SHP77 (cell line): ENCODE measurements at places on chromosomes 12 and 14.

- DNase-seq: no peak
These were observed 54.2 kb downstream of the LRRC74A start for GRCh38 chr14:76880449-76880848.

DNA sequence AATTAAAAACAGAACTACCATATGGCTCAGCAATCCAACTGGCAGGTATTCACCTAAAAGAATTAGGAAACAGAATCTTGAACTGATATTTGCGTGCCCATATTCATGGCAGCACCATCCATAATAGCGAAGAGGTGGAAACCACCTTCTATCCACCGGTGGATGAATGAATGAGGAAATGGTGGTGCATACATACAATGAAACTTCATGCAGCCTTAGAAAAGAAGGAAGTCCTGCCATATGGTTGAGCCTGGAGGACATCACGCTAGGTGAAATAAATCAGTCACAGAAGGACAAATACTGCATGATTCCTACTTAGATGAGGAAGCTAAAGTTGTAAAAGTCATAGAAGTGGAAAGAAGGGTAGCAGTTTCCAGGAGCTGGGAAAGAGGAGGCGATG is 6.6 kb downstream of the TCL1A start:
- DNase-seq: no peak

DNA sequence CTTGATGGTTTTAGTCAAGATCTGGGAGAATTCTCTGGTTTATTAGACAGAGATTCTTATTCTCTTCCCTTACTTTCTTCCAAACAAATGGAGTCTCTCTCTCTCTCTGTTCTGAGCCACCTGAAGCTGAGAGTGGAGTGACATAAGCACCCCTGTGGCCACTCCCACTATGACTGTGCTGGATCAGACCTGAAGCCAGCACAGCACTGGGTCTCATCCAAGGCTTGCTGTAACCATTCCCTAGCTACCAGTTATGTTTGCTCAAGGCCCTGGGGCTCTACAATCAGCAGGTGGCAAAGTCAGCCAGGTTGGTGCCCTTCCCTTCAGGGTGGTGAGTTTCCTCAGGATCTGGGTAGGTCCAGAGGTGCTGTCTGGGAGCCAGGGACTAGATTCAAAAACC is 568.5 kb downstream of the AACS start:
- no peak for DNase-seq

GRCh38 chr14:104530646-104531045 is 48.9 kb upstream of the C14orf180 start:
- no peak for DNase-seq

DNA sequence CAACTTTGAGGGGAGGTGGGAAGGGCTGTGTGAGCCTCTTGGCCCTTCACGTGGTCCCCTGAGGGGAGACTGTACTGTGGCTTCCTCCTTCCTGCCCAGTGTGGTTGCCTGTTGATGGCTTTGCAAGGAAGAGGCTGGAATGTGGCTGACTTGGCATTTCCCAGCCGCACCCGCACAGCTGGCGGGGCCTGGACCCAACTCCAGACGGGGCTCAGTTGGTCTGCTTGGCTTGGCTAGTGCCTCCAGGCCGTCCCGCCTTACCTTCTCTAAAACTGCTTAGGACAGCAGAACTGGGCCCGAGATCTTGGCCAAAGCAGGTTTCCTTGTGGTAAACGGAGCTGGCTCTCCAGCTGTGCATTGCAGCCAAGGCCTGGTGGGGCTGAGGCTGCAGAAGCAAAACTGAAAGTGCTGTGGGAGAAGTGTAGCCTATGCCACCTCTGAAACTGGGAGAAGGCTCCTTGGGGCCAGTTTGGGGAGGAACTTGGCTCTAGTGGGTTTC is 139.5 kb downstream of the SMOC1 start:
- no peak for DNase-seq

DNA sequence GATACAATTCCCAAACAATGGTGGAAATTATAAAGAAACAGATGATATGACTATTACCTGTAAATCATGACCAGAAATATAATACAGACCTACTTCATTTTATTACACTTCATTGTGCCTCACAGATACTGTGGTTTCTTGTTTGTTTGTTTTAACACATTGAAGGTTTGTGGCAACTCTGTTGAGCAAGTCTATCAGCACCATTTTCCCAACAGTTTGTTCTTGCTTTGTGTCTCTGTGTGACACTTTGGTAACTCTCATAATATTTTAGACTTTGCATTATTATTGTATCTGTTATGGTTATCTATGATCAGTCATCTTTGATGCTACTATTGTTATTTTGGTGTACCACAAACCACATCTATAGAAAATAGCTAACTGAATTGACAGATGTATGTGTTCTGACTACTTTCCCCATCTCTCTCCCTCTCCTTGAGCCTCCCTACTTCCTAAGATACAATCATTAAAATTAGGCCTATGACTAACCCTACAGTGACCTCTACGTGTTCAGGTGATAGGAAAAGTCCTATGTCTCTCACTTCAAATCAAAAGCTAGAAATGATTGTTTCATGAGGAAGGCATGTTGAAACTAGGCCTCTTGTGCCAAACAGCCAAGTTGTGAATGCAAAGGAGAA is 49.1 kb downstream of the FBXO33 start:
- DNase-seq: no peak

DNA sequence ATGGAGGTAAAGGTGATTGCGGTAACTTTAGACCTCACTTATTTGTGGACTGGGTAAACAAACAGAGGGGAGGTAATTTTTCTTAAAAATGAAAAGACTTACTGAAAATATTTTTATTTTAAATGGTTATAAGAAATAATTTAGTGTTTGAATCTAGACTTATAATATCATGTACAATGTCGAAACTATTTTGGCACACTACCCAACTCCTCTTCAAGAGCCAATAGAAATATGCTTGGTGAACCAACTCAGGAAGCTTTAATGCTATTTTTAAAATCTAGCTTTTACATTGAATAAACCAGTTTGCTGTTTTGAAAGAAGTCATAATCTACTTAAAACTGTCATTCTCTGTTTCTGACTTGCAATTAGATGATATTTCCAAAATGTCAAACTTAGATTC is 175.8 kb upstream of the NPAS3 start:
- no peak for DNase-seq

DNA sequence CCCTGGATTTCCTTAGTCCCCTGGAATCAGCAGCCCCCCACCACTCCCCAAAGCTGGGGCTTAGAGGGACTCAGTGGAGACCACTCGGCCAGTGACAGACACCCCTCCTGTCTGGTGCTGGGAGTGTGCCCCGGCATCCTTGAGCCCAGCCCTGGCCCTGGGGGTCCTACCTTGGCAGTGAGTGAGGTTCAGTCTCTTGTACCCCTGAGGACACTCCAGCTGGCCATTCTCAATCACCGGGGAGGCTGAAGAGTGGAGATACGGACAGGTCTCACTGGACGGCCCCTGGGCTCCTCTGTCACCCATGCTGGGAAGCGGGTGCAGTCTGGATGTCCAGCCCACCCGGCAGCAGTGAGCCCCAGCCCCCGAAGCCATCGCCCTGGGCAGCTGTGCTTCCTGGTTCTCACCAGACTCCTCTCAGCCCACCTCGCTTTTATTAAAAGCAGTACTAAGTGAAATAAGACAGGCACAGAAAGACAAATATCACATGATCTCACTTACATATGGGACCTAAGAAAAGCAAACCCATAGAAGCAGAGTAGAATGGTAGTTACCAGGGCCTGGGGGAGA is 42.3 kb downstream of the ISCA2 start:
- DNase-seq: no peak

DNA sequence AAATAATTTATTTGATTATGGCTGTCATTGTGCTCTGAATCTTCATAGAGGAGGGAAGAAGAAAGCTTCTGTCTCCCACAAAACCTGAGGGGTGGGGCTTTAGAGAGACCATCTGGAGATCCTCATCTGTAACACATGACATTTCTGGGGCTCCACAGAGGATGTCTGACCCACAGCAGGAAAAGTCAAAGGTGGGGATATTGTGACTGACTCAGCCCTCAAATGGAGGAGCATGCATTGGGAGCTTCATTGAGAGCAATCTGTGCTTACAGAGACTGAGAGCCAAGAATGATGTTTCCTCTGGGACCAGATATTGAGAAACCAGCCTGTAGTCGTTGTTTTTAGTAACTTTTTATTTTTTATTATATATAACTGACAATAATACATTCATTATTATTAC is 158.7 kb downstream of the SYT1 start:
- no peak for DNase-seq

- DNase-seq: no peak
These were observed 334.4 kb downstream of the ADGRD1 start for GRCh38 chr12:131287938-131288764.

DNA sequence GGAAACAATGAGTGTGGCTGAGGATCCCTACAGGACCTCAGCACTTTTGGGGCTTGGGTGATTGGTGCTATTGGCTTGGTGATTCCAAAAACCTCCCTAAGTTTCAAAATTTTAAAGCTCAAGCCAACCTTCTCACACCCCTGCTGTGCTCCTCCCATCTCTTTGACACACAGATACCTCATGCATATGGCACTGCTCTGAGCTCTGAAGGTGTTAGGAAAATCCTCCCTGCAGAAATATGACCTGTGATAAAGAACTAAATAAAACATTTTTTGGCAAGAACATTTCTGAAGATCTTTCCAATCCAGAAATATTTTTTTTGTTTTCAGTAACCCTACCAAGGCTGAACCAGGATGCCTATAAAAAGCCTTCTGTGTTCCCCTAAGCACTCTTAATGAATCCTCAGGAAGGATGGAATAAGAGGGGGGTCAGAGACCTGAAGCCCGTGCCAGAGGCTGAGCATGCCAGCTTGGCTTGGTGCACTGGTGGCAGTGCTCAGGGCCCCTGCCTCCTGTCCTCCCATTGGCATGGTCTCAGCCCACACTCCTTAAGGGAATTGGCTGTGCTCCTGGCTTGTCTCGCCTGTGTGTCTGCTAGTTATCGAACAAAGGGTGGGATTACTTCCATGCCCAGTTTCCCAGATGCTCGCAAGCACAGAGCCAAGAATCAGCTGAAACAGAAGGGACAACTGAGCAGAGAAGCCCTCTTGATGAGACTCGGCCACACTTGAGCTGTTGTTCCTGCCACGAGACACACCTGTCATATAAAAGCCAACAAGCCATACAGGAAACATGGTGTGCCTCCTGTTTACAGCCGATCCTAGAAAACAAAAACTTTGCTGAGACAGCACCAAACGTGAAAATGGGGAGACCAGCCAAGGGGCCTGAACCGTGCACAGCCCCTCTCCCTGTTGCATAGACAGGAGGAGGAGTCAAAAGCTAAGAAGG is 132.7 kb upstream of the EEA1 start:
- DNase-seq: no peak

DNA sequence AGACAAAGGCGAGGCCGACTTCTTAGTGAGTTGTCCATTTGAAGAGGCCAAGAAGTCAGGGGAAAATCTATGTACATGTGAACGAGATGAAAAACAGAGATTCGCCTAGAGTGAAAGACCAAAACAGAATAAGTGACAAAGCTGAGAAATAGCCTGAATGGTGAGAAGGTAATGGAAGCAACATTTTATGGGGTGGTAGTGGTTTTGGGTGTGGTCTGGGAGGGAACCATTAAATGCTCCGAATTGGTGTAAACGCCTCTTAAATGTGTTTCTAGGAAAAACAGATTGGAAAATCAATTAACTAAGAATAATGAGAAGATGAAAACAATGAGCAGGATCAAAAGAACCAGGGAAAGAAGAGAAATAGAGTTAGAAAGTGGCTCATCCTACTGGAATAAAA is 83.8 kb upstream of the MANSC4 start:
- DNase-seq: no peak

- no peak for DNase-seq
These were observed 64.5 kb downstream of the CAND1 start for GRCh38 chr12:67333649-67334048.

- DNase-seq: no peak
These were observed 385.9 kb downstream of the EGLN3 start for GRCh38 chr14:33564774-33565630.
